ENCODE measurements at places on chromosomes 2 and 18. TPM values are rescaled to one million over a fixed set of nuclear protein-coding genes. Genes with fewer than 3 reads are reported as not detected.

SPHKAP gene
- total RNA-seq: not detected

MEP1B gene
- total RNA-seq: 0.08 TPM

TOGARAM2 gene
- total RNA-seq: 1.0 TPM

AGXT gene
- not detected for total RNA-seq

SERPINB3 gene
- not detected for total RNA-seq

TTR gene
- not detected for total RNA-seq

KCNS3 gene
- 8.8 TPM for total RNA-seq

ARL6IP6 gene
- total RNA-seq: 19.7 TPM

RAX gene
- not detected for total RNA-seq

CAPN14 gene
- 0.05 TPM for total RNA-seq

ACYP2 gene
- total RNA-seq: 58.4 TPM

MERTK gene
- 0.21 TPM for total RNA-seq

ESCO1 gene
- 23.9 TPM for total RNA-seq

MYO1B gene
- 125 TPM for total RNA-seq

PLCL1 gene
- 2.5 TPM for total RNA-seq

LRRTM1 gene
- total RNA-seq: not detected

CXCR4 gene
- not detected for total RNA-seq

HOXD10 gene
- total RNA-seq: not detected

TRABD2A gene
- 0.73 TPM for total RNA-seq

CCDC121 gene
- 3.0 TPM for total RNA-seq

PREB gene
- total RNA-seq: 80.0 TPM

ANKRD62 gene
- total RNA-seq: not detected

KCNJ13 gene
- not detected for total RNA-seq

VWA3B gene
- total RNA-seq: not detected

MRPL44 gene
- 48.1 TPM for total RNA-seq

EVX2 gene
- not detected for total RNA-seq

CCDC141 gene
- 32.4 TPM for total RNA-seq

CYP1B1 gene
- 14.4 TPM for total RNA-seq

TUBA4B gene
- total RNA-seq: not detected

POTEI gene
- total RNA-seq: not detected

UNC80 gene
- not detected for total RNA-seq

ZSWIM2 gene
- total RNA-seq: 0.16 TPM

RBM44 gene
- total RNA-seq: 0.37 TPM
